Choroid plexus epithelial cell (primary cell): ENCODE measurements at places on chromosomes 12 and 14.

DNA sequence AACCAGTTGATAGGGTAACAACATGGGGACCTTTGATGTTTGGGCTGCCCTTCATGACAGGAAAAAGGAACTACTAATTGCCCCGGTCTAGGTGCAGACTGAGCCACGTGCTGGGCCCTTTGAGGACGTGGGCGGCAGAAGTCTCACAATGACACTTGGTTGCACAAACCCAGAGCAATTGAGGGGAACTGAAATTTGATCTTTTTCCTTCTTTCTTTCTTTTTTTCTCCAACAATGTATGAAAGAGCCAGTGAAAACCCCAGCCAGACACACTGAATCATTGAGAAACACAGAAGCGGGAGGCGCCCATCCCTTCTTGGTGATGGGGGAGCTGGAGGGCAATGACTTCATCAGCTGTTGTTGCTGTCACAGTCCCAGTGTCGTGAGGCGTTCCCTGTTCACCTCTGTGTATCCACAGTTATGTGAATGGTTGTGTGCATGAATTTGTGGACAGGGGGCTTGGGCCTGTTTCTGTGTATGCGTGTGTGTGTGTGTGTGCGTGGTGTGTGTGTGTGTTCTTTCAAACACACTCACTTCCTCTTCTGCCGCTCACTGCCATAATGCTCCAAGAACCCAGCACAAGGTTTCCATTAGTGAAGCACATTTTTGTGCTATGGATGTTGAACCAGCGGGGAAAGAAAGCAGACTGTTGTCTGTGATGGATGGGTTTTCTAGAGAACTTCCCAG is 137.5 kb upstream of the CCND2 start:
- peak; percentile 13 for DNase-seq

DNA sequence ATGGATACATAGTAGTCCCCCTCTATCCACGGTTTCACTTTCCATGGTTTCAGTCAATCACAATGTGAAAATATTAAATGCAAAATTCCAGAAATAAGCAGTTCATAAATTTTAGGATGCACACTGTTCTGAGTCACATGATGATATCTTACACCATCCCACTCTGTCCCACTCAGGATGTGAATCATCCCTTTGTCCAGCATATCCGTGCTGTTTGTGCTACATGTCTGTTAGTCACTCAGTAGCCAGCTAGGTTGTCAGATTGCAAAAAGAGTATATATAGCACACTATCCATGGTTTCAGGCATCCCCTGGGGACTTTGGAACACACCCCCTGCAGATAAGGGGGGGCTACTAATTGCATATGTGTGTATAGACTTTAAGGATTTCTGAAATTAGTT is 8.1 kb upstream of the NAA30 start:
- DNase-seq, result peak; percentile 84

DNA sequence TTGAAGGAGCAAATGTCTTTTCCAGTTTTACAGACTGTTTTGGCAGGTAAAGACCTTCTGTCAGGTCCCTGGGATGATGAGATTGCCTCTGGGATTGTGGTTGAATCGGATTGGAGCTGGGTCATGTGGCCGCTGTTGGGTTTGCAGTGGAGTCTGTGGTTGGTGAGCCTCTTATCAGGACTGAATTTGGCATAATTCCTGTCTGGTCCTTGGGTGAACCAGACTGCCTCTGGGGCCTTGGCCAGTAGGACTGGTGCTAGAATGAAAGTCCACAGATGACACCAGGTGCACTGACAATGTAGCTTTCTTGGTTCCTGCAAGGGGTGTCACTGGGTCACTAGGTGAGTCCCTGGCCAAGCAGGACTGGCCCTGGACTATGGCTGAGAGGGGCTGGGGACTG is 155.3 kb downstream of the TPH2 start:
- no peak for DNase-seq

- DNase-seq, result no peak
Observed at GRCh38 chr12:42932936-42933335, 343.4 kb upstream of the PRICKLE1 start.

GRCh38 chr12:54692353-54692752 is 44.2 kb upstream of the DCD start:
- DNase-seq, result no peak

DNA sequence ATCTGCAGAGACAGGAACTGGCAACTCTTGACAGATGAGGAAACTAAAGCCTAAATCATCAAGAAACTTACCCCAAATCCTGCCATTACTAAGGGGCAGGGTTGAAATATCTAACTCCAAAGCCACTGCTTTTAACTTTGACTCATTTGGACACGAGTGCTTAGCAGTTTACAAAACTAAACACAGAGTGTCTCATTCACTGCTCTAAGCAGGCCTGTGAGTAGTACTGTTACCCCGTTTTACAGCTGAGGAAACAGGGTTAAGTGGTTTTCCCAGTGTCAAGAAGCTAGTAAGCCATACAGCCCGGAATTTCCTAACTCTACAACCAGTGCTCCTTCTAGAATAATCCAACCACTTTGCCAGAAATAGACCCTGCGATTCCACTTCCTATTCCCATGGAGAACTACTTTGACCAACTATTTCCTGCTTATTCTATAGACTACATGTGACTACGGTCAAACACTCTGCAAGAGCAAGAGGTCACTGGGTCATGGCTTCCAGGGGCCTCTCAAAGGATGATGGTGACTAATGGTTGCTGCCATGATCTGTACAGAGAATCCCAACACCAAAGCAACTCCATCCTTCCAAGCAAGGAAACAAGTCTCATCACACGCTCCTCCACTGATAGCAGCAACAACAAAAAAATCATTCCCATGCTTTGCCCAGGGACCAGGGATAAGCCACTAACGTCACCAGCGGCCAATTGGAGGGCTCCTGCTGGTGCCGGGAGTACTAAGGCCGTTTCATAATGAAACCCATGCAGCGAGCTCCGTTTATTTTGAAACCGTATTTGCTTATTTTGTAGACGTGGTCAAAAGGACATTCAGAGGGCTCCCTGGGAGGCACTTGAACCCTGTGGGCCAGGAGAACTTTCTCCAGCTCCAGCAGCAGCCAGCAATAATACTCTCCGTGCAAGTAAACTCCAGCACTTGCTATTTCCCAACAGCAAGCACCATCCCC is 56.3 kb downstream of the NUAK1 start:
- peak; percentile 98 for DNase-seq

DNA sequence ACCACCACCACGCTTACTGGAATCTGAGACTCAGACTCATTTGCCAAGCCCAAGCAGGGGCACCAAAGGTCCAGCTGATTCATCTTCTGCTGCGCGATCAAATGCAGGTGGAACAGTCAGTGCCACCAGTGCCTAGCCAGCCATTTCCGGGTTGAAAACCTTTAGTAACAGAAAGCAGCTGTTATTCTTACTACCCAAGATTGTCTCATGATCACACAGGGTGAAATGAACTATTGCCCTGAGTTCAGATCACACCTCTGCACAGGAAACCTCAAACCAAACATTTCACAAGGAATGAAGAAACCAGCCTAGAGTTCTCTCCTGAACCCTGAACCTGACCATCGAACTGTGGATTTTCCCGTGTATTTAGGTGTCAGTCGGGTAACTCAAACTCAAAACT is 88.9 kb downstream of the RIMBP2 start:
- DNase-seq, result no peak

DNA sequence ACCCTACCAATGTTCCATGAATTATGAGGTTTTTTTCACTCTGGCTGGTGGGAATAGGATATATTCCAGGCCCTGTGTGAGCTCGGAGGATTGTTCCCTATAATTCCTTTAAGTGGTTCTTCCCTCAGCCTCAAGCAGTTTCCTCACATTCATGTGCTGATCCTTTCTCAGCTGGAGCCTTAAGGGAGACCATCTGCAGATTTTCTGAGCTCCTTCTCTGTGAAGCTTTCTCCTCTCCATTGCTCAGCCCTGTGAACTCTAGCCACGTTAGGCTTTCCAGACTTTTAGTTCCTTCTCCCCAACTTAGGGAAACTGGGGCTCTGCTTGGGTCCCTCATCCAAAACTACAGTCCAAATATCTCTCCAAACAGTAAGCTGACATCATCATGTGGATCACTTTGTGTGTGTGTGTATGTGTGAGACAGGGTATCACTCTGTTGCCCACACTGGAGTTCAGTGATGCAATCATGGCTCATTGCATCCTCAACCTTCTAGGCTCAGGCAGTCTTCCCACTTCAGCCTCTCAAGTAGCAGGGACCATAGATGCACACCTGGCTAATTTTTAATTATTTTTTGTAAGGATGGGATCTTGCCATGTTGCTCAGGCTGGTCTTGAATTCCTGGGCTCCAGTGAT is 219.5 kb upstream of the OTX2 start:
- no peak for DNase-seq

GRCh38 chr12:20003252-20003651 is 365.1 kb upstream of the PDE3A start:
- no peak for DNase-seq

DNA sequence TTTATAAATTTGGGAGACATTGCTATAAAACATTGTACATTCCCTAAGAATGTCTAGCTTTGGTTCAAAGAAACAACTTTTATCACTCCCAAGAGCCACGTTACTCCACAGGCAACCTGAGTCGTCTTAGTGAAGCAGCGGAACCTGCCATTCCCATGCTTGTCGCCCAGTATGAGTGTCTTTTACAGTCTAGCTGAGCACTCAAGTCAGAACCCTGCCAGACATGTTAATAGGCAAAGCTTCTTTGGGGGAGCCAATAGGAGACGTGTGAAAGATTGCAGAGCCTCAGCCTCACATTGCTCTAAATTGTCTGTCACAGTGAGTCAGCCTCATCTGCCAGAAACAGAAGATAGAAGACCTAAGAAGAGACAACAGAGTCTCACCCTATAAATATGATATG is 541.6 kb upstream of the FLRT2 start:
- DNase-seq, result no peak

GRCh38 chr12:65602253-65602609 is 222.1 kb upstream of the HMGA2 start:
- DNase-seq, result no peak

DNA sequence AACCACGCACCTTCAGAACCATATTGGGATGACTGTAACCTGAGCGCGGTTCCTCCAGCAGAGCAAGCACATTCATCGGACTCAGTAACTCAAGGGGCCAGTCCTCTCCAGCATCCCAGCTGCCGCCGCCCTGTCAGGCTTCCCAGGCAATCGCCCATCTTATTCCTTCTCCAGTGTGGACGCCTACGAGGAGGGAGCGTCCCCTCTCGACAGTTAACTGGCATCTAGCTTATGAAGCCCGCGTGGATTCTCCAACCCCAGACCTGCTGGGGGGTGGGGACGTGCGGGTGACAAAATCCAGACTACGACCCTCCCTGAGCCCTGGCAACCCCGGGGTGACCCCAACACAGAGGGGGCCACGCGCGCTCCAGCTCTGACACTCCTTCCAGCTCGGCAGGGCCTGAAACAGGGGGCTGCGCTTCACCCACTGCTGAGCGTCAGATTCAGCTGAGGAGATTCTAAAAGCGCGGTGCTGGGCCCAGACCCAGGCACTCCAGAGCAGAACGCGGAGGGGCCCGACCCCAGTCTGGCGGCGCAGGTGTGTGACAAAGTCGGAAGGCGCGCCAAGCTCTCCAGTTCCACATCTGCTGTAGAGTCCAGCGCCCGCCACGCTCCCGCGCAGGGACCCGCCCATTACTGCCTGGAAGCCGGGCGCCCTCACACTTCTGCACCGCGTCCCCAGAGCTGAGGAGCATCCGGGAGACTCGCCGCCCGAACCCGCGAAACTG is 43.9 kb upstream of the ESR2 start:
- peak; percentile 63 for DNase-seq

- no peak for DNase-seq
Observed at GRCh38 chr12:119440803-119441360, 106.4 kb downstream of the CCDC60 start.

DNA sequence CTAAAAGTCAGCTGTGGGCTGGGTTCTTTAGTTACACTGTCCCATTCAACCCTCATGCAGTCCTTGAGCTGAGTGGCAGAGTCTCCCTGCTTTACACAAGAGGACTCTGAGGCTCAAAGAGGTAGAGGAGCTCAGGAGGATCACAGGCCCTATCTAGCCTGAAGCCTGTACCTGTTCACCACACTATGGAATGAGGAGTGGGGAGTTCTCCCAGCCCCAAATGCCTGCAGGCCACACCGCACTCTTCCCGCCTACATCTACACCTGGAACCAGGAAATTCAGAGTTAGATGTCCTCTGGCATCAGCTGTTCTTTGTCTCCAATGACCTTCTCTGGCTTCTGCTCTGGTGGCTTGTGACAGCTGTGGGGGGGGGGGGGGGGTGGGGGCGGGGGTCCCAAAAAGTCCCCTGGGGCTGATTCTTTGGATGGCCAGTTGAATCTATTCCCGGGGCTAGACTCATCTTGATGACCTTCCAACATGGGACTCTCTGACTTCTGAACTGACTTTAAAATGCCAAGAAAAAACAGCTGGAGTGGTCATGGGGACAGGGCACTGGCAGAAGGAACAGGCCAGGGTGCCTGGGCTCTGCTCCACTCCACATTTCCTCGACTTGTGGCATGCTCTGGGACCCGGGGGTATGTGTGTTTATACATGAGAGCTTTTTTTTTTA is 30.6 kb downstream of the RIN3 start:
- DNase-seq, result no peak

- no peak for DNase-seq
Observed at GRCh38 chr12:118714051-118714460, 267.3 kb upstream of the SRRM4 start.

- DNase-seq, result no peak
Observed at GRCh38 chr14:64190974-64191502, 103.1 kb downstream of the ESR2 start.

- peak; percentile 59 for DNase-seq
Observed at GRCh38 chr12:58504143-58504938, 416.0 kb downstream of the LRIG3 start.

DNA sequence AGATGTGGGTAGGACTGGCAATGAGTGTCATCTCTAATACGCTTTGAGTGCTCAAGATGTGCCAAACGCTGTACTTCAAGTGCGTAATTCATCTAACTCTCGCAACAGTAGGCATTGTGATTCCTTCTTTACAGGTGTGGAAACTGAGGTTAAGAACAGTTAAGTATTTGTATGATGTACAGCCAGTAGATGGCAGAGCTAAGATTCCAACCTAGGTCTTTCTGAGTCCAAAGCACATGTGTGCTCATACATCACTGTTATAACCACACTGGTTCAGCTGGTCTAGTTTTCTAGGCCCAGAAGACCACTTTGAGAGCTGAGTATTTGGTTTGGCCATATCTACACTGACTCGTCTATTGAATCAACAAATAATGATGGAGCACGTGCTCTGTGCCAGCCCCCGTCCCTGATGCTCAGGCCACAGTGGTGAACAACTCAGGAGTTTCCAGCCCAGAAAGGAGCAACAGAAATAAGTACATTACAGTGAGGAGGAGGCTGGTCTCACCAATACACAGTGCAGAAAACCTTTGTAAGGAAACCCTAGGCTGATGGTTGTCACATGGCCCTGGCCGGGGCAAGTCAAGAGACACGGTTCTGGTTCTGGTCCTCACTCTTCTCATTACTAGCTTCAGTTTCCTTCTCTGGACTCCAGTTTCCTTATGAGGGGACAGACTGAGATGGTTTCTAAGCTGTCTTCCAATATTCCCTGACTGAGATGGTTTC is 69.3 kb upstream of the SCN8A start:
- peak; percentile 40 for DNase-seq

DNA sequence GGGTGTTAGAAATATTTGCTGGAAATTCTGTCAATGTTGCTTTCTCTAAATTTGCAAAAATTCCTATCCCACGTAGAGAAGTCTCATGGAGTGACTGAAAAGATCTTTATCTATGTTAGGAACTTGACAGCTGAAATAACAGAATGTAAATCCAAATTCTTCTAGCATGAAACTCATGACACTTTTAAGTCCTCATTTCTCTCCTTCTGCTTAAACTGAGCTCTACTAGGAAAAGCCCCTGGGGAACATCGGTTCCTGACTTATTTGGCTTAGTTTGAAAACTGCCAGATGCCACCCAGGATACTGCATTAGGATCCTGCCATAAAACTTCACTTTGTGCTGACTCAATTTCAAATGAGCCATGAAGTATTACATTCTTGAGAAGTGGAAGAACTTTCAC is 426.0 kb downstream of the GALC start:
- DNase-seq, result no peak
